Posterior vena cava (tissue), 2 donors: ENCODE measurements at places on chromosomes 12 and 14.

GRCh38 chr12:12481631-12482030 lies 81.0 kb downstream of the DUSP16 start:
- DNase-seq = no peak

GRCh38 chr14:75984674-75985073 lies 889 bp upstream of the IFT43 start:
- no peak for DNase-seq

DNA sequence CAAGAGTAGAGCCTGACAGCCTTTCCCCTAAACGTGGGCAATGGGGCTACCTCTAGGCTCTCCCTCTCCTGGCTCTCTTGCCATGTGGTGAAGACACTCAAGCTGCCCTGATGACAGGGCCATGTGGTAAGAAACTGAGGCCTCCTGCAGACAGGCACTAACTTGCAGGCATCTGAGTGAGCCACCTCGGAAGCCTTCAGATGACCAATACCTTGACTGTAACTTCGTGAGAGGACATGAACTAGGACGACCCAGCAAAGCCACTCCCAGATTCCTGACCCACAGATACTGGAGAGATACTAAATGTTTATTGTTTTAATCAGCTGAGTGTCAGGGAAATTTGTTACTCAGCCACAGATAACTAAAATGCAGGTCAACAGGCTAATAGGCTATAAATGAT lies 96.4 kb downstream of the EFCAB11 start:
- DNase-seq = no peak

GRCh38 chr12:109673884-109674283 lies 39.7 kb upstream of the FAM222A start:
- no peak for DNase-seq

DNA sequence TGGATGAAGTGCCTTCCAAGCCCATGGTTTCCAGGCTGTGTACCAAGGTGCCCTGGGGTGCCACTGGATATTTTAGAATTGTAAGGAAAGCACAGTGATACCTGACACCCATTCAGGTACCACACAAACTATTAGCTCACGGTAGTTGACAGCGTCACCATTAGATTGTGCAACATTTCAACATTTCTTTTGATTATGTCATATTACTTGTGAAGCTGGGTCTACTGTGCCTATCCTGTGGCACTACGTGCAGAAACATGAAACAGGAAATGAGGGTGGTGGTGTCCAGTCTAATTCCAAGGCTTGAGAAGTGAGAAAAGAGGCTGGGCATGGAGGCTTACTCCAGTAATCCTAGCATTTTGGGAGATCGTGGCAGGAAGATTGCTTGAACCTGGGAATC lies 75.5 kb upstream of the CPM start:
- DNase-seq = no peak

- no peak for DNase-seq
Measured at GRCh38 chr12:1731019-1731687, 40.3 kb downstream of the ADIPOR2 start.

GRCh38 chr14:22489244-22489545 lies 99.8 kb downstream of the DAD1 start:
- no peak for DNase-seq
